ENCODE measurements at places on chromosomes 16 and 17. TPM values are rescaled to one million over a fixed set of nuclear protein-coding genes. Genes with fewer than 3 reads are reported as not detected.

DNA sequence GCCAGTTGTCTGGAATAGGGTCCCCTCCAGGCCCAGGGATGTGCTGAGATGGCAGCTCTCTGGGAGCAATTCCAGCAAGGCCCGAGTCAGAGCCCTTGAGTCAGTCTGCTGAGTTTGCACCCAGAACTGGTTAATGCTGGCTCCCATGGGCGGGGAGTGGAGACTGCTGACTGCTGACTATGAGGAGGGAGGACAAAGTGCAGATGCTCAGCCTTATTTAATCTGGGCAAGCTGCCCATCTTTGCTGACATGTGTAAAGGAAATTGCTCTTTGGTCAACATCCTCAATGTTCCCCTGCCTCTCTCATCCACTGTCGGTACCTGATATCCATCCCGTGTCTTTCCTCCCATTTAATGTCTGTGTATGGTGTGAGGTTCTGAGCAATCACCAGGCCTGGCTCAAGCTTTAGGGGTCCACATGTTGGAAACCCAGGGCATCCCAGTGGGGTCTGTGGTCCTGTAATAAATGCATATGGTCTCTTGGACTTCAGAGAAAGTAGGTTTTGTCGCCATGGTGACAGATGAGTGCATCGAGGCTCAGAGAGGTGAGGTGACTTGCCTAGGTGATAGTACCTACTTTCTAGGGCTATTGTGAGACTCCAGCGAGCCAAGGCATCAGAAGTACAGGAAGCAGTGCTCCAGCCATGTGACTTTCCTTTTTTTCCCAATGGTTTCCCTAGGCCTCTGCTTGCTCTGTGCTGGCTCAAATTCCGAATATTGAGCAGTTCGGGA, 20.0 kb upstream of the RNF135 start:
- DNase-seq = no peak

DNA sequence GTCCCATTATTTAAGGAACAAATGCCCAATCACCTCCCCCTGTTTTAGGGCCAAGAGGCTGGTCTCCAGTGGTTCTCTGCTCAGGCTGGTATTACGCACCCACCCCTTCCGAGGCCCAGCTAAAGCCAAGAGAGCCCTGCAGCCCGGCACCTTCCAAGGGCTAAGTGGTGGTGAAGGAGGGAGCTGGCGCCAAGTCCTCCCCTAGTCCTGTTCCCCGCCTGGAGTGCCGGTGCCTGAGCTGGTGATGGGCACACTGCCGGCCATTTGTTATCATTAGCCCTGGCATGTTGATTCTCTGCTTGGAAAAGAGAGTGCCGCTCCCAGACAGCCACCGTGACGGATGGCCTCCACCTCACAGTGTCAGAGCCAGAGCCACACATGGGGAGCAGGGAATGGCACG, 31.9 kb downstream of the GRIN2C start:
- DNase-seq = no peak

GRCh38 chr17:42971589-42971988, 7.3 kb upstream of the AARSD1 start:
- DNase-seq = no peak

GRCh38 chr16:69131167-69131838, 1.1 kb downstream of the CHTF8 start:
- DNase-seq = no peak

GRCh38 chr16:68364561-68364998, 53.8 kb downstream of the PRMT7 start:
- DNase-seq = no peak

- no peak for DNase-seq
Observed at GRCh38 chr16:89344846-89345611, 127.5 kb downstream of the ZNF778 start.

DNA sequence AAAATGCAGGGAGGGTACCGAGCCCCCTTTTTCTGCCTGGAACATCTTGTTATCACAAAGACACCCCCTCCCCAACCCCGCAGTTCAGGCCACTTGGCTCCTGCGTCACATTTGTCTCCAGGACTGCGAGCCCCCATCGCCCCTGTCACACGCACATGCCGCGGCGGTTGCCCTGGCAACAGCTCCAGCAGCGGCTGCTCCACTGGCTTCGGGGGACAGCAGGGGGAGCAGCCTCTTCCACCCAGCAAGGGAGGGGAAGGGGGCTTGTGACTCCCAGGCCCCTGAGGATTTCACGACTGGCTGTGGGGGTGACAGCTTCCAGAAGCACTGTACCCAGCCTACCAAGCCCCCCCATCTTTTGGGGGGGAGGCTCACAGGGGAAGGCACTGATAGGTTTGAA, 2.6 kb downstream of the BAIAP3 start:
- no peak for DNase-seq

DNA sequence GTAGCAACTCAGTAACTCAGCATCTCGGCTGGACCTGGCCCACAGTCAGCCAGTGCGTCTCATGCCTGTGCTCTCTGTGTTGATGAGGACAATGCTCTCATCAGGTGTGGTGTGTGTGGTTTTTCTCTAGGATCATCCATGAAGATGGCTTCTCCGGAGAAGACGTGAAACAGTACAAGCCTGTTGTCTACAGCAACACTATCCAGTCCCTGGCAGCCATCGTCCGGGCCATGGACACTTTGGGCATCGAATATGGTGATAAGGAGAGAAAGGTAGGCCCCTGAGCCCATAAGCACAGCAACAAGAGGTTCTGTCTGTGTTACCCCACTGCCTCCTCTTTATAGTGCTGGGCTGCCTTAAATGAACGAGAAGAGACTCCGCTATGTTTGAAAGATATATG, 84.5 kb downstream of the GNAO1 start:
- no peak for DNase-seq

DNA sequence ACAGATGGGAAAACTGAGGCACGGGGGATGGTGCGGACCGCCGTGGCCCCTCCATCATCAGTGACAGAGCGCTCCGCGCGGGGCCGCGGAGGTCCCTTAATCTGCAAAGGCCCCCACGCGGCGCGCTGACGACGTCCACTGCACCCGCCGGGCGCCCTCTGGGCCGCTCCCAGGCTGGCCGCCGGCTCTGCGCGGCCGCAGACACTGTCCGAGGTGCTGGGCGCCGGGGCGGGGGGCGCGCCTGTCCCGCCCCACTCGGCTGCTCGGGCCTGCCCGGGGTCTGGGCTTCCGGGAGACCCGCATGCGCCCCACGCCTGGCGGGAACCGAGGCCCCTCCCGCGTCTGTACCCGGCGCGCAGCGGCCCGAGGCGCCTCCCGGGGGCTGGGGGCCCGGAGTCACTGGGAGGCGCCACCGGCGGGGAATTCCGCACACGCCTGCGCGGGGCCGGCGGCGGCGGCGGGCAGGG, 550 bp upstream of the RNF213 start:
- no peak for DNase-seq

The AGRP gene
- total RNA-seq = not detected

The CDH1 gene
- total RNA-seq = under 0.01 TPM

The COL1A1 gene
- total RNA-seq = 0.26 TPM
